NCI-H2029 treated with DMSO at 0.1 percent for 48 hours (cell line): ENCODE measurements at places on chromosomes 3 and 15.

GRCh38 chr3:151400341-151400740, 15.8 kb upstream of the P2RY12 start:
- no peak for DNase-seq

DNA sequence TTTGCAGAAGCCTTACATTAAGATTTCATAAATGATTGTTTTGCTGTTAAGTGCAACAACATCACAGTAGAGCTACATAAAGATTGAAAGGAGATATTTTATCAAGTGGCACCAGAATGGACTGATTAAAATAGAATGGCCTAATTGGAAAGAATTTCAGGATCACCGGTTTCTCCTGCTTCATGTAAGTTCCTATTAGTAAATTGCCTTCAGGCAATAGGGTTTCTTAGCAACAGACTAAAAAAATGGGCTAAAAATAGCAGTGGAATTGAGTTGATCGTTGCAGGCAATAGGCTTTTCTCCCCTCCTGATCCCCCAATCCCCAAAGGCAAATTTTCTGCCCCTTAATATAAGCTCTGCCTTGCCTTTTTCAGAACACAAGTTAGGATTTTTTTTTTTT, 917 bp downstream of the LNP1 start:
- DNase-seq = no peak

GRCh38 chr3:53320697-53321096, 26.6 kb downstream of the DCP1A start:
- DNase-seq = peak; percentile 4

DNA sequence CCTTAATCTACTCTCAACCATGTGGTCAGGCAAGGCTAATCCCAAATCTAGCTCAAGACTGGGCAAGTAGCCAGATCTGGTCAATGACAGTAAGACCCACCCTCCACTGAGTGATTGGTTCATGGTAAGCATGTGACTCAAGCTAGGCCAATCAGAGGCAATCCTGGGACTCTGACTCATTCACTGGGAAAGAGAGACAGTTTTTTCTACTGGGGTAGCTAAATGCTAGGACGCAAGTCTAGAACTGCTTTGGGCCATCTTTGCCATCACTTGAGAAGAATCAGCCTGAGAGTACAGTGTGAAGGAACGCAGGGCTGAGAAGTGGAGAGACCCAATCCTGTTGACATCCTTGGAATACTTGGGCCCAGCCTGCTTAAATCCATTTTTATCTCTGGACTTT, 9.4 kb upstream of the RAD18 start:
- no peak for DNase-seq

DNA sequence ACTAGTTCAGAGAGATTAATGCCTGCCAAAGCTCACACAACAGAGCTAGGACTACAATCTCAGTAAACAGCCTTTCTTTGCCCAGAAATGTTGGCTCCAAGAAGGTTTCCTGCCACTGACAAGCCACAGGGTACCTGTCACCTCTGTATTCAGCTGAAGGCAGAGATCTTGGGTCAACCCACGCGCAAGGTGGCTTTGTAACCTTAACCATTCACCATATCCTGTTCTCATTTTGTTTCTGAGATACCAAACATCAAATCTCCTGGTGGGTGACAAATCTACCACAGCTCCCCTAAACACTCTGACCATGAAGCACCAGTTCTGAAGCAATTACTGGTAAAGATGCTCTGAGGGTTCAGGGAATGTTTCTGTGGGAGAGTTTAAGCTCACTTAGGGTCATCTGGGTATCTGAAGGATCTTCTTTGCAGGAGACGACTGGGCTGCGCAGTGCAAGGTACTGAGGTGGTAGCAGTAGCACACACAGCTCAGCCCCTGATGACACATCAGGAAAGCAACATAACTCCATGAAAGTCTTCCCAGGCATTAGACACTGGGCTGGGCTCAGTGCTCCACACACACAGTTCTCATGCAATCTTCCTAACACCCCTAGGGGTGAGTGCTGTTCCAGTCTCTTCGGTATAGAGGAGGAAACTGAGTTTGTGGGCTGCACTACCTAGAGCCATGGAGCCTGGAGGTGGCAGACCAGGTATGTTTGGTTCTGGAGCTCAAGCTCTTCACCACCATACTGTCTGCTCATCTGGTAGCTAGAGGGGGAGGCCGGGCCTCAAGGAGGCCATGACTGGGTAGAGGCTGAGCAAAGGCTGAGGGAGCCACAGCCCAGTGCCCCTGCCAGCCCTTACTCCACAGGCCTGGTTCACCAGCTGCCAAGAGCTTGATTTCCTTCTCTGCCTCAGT, 7.7 kb downstream of the CXCR6 start:
- no peak for DNase-seq

GRCh38 chr3:10292505-10293419, at the start of gene GHRL:
GHRL (minus strand) TSS chr3:10292947; CDS start chr3:10290180, 2,767 bp downstream.
- no peak for DNase-seq

GRCh38 chr15:44545913-44546802, 9.2 kb downstream of the EIF3J start:
- no peak for DNase-seq

GRCh38 chr15:47292638-47293190, 424.6 kb upstream of the SEMA6D start:
- DNase-seq = no peak

GRCh38 chr15:65541231-65541820, 11.1 kb downstream of the HACD3 start:
- no peak for DNase-seq

DNA sequence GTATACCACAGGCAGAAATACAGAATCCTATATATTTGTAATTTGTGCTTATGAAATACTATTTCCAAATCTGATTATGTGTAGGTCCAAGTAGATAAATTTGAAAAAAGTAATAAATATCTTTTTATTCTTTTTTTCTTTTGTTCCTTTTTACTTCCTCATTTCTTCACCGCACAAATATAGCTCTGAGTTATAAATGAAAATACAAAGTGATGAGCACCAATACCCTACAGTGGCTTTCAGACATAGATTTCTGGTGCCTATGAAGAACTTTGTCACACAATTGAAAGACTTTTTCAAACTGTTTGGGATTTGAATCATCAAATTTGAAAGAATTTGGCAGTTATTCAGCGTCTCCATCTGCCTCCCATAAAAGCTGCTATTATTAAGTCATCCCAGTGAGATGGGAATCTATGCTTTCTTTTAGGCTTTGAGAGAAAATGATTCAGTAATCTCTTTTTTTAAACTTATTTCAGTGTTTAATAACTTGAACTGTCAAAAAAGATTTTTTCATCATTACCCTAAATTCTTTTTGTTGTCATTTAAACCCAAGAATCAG, 363.6 kb upstream of the GOLIM4 start:
- no peak for DNase-seq

GRCh38 chr15:36406366-36406765, 173.1 kb upstream of the CDIN1 start:
- no peak for DNase-seq

DNA sequence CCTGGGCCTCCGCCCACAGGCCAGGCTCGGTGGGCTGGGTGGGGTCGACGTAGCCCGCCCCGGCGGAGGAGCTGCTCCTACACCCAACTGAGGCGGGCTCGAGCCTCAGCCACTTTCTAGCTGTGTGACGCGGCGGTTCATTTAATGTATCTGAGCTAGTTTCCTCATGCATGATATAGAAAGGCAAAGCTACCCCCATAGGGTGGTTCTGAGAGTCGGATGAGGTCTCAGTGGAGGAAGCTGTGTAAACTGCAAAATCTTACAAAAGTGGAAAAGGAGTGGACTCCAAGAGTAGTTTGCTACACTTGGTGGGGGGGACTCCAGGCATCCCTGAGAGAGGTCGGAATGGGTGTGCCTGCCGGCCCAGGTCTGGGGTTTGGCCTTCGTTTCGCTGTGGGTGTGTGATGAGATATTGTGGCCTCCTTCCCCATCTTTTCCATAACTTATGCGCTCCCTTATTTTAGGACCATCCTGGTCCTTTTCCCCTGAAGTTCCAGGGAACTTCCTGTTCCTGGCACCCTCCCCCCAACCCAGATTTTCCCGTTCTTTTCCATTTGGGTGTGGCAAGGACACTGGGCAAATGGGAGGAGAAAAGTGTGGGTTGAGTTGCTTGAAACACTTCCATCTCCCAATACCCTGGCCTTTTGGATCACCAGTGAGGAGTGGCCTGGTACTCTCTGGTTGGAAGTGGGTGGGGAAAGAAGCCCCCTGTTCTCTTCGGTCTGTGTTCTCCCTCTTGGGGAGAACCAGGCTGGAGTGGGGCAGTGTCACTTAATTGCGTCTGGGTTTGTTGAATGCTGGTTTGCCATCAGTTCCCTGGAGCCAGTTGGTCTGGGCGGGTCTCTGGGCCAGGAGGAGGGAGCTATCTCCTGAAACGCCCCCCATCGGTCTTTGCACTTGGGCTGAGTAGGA, 1.1 kb downstream of the PDIA5 start:
- no peak for DNase-seq

DNA sequence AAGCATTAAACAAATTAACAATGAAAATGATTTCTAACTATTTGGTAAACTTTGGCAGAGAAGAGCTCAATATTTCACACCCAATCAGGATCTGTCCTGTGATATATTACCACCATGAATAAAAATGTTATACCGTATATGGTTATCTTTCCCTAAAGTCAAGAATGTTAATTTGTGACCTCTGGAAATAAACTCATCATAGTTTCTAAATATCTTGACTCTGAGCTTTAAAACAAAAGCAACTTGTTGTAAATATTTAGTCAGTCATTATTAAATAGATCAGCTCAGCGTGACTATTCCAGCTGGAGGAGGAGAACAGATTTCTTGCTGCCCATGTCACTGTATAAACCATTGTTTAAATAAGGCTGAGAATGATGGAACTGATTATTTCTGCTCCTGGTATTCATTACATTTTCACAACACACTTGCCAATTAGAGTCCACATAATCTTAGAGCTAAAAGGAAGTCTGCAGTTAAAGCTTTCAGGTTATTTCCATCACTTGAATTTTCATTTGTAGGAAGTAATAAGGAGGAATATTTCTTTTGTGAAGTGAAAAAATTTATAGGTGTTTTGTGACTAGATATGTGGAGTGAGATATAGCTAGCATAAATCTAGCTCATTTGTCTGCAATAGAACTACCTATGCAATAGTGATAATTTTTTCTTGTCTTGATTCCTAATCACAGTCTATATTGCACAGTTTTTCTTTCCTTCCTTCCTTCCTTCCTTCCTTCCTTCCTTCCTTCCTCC, 106.5 kb upstream of the P2RY1 start:
- no peak for DNase-seq

DNA sequence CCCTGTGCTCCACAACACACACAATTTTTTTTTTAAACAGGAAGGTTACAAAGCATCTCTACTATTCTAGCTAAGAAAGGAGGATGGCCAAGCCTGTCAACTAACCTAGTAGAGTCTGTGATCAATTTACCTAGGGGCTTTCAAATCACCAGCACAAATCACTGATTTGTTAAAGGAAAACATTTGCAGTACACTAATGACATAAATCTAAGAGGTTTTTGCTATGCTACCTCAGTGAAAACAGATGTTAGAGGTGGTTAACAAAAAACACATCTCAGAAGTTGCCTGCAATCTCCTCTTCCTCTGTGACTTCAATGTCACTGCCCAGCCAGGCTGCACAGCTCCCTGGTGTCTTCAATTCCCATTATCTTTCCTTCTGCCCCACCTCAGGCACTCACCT, 72.0 kb downstream of the RAD18 start:
- no peak for DNase-seq

DNA sequence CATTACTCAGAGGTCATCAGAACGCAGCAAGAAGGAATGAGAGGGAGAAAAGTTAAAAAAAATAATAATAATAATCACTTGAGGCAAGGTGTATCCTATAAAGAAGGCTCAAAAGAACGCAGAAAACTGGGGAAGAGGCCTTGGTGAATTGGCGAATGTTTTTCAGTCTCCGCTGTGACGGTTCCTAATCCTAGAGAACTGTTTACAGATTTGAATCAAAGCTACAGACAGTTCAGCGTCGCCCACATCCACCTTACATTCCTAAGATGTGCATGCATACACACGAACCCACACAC, 634 bp downstream of the ZMAT3 start:
- DNase-seq = no peak

DNA sequence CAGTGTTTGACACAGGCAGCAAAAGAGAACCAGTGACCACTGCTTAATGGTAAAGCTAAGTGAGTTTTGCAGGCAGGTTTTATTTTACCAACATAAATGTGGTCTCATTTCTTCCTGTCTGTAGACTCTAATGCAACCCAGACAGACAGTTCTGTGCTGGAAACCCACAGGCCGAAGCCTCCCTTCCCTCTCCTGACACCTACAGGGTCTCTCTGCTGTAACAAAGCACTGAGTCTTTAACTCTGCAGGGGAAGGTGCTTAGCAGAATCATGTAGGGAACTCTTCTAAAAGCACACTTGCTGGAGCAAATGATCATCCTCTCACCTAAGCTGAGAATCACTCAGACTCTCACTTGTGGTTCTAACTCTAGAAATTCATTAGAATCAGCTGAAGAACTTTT, 200.3 kb downstream of the KBTBD8 start:
- DNase-seq = no peak

DNA sequence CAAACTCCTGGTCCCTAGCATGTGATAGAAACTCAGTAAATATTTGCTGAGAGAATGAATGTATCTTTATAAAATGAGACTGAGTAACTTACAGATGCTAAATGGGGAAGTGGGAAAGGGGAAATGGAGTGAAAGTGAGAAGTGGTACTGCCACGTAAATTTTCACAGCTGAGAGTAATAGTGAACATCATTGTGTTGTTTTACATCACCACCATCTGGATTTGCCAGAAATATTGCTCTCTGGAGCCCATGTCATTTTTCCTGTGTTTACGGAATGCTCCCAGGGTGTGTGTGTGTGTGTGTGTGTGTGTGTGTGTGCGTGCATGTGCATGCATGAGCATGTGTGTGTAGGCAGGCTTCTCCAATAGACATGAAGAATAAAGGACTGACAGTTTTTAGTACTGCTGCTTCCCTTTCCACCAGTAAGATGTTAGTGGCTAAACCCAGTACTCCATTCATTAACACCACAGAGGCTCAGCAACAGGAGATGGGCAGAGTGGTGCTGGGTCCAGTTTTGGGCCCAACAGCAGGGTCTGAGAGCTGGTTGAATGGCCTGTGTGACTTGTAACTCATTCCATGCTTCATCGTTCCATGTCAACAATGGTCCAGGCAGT, 57.3 kb downstream of the DIPK2A start:
- no peak for DNase-seq

DNA sequence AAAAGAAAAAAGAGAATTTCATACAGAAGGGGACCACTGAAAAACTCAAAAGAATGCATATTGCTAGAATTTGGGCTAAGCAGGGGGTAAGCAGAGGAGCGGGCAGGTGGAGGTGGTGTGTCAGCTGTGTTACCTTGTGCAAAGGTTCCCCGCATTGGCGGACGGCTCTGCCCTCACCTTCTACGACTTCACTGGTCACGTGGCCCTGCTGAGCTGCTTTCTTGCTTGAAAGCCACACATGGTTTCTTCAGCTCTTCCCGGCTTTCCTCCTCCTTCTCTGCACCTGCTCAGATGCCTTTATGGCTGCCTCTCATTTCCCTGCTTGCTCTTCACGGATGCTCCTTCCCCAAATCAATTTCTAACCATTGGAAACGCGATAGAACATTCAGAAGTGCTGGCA, 30.5 kb downstream of the FAH start:
- DNase-seq = no peak

GRCh38 chr3:3145831-3146230, 19.1 kb downstream of the TRNT1 start:
- DNase-seq = no peak
